A549 (cell line): ENCODE measurements at places on chromosomes 6 and 20. TPM values are rescaled to one million over a fixed set of nuclear protein-coding genes. Genes with fewer than 3 reads are reported as not detected.
A peak's percentile ranks its signal among the peaks of the same experiment; 100 is the strongest.

DNA sequence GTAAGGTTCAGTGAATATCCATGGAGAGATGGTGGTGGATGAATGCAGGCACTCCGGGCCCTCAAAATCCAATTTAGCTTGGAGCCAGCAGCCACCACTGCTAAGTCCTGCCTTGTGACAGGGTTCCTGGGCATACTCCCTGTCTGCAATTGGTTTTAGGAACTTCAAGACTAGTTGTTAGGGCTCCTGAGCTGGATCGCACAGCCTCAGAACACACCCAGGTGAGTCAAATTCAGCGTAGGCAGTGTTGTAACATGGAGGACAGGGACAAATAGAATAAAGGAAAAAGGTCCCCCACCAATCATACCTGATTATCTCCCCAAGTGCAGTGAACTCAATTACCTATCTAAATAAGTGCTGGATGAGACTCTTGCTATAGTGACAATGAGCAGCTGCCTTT lies 74.6 kb downstream of the PERP start:
- no peak for DNase-seq

GRCh38 chr6:129647044-129647443 lies 62.9 kb downstream of the ARHGAP18 start:
- DNase-seq, result no peak

GRCh38 chr20:2922957-2923356 lies 49.7 kb downstream of the PTPRA start:
- no peak for DNase-seq

DNA sequence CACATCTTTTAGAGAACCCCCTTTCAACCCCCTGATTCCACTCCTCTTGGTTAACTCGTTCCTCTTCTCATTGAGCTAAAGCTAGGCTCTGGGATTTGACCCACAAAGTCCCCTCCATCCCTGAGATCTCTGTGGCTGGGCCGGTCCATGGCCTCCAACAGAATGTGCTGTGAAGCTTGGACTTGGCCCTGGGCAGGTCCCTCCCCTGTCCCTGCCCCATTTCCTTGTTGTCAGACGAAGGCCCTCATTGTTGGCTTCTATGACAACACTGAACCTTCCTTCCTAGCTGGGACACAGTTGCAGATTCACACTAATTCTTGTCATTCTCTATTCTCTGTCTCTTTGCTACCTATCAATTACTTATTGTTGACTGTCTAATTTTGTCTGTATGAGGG lies 156.1 kb downstream of the SYCP2 start:
- no peak for DNase-seq

DNA sequence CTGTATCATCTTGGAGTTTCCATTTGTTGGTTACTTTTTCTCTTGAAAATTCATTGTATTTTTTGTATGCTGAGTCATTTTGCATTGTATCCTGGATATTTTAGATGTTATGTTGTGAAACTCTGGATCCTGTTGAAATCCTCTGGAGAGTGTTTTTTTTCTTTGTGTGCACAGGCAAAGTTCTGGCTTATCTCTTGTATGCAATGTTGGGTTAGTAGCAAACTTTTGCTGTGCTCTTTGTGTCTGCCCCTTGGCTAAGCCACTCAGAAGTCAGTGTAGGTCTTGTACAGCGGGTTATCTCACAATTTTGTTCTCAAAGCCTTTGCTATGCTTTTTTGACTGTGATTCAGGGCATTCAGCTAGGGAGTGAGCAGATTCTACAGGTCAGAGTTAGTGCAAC lies 29.1 kb upstream of the LMBRD1 start:
- DNase-seq, result no peak

DNA sequence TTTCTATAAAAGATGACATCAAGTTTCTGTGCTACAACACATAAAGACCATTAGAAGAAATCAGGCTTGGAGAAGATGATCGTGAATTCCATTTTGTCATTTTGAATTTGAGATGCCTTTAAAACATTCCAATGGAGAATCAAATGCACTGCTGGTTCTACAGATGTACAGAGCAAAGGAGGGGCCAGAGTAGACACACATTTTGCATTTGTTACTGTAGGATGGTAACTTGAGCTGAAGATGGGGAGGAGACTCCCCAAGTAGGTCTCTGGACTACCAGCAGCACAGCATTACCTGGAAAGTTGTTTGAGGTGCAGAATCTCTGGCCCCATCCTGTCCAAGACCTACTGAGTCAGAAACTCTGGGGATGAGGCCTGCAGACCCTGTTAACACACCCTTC lies 121.6 kb upstream of the RALGAPA2 start:
- DNase-seq, result no peak

- no peak for DNase-seq
Measured at GRCh38 chr20:46990596-46991104, 96.0 kb downstream of the EYA2 start.

GRCh38 chr6:154277629-154278017 lies 79.0 kb downstream of the IPCEF1 start:
- no peak for DNase-seq

DNA sequence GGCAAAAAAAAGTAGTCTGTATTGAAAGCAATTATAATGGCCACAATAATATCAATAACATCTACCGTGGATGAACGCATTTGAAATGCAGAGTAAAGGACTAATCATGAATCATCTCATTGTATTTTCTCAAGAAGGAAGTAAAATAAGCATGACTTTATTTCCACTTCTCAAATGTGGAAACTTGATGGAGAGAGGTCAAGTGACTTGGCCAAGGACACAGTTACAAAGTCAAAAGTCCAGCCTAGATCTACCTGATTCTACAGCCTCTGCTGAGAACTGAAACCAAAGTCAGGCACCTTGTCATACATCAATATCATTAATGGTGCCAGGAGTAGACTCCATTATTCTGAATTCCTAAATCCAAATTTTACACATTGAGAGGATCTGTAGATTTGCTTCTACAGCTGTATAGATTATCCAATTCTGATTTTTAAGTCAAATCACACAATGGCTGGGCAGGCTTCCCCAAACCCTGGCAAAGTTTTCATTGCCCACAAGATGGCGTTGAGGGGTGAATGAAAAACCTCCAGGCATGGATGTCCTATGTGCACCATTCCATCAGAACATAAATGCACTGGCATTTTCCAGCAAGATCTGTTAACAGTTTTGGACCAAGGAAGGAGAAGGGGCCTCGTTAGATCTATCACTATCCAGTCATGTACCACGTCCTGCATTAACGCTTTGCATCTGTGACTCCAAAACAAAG lies 423.1 kb downstream of the MAFB start:
- DNase-seq, result peak; percentile 23

- DNase-seq, result no peak
Measured at GRCh38 chr6:56911847-56912246, 43.1 kb upstream of the BEND6 start.

DNA sequence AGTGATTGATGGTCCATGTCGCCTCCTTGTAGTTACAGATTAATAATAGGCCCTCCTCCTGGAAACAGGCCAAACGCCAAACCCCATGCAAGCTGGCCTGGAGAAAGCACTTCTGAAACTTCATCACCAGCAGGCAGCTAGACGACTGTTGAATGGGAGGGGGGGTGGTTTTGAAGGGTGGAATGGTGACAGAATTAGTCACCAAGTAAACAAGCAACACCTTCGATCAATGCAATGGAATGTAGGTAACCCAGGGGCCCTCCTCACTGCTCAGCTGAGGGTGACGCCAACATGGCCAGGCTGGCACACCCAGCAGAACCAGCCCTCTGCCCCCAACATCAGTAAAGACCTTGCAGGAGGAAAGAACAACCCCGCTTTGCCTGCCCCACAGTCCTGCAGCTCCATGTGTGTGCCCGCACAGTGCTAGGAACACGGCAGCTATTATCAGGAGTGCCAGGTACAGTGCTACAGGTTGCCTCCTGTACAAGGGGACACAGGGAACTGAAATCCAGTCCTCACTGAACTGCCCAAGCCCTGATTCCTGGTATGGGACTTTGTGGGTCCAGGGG lies 2.7 kb downstream of the BCAS1 start:
- peak; percentile 98 for DNase-seq

GRCh38 chr6:116255246-116255800 lies 1.4 kb upstream of the TSPYL4 start:
- no peak for DNase-seq

DNA sequence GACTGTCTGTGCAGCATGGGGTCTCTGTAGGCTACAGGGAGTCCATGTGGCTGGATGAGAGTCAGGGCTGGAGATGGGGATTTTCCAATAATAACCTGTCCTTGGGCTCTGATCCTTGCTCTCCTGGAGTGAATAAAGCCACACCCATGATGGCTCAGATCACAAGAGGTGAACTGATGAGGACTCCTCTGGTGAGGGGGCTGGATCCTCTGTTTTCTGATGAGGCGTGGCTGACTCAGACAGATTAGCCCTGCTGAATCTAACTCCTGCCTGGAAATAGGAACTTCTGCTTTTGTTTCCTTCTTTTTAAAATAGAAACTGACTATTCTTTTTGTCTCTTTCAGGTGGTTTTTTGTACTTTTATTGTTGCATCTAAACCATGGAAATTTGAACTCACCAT lies 27.0 kb downstream of the CST9L start:
- DNase-seq, result no peak

The UST gene
- polyA plus RNA-seq, result 1.3 to 1.8 TPM (median 1.7 TPM) in 3 replicates

The ATP6V1G2 gene
- 0.57 to 0.75 TPM (median 0.64 TPM) in 3 replicates for polyA plus RNA-seq

The SUN5 gene
- polyA plus RNA-seq, result not detected in 3 replicates

The SIRPA gene
- polyA plus RNA-seq, result 21.2 to 22.0 TPM (median 21.6 TPM) in 3 replicates

The ANKRD66 gene
- not detected in 3 replicates for polyA plus RNA-seq

The MYBL2 gene
- polyA plus RNA-seq, result 48.9 to 59.5 TPM (median 53.7 TPM) in 3 replicates

The RAE1 gene
- 54.7 to 61.4 TPM (median 55.7 TPM) in 3 replicates for polyA plus RNA-seq

The CENPQ gene
- 9.7 to 11.4 TPM (median 10.2 TPM) in 3 replicates for polyA plus RNA-seq
